ENCODE measurements at places on chromosomes 3 and 15.

DNA sequence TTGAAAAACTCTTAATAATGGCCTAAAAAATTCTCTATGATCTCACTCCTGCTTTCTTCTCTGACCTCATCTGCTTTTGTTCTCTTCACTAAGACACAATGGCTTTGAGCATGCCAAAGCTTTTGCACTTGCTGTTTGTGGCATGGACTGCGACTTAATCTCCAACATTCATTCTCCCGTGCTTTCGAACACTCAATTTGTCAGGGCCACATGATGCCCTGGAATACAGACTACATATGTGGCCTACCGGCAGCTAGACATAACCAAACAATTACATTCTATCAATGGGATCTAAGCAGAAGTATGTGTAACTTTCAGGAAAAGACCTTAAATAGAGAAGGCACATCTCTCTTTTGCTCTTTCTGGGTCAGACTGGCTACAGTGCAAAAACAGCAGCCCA lies 506.5 kb downstream of the MAGI1 start:
- DNase-seq: no peak

DNA sequence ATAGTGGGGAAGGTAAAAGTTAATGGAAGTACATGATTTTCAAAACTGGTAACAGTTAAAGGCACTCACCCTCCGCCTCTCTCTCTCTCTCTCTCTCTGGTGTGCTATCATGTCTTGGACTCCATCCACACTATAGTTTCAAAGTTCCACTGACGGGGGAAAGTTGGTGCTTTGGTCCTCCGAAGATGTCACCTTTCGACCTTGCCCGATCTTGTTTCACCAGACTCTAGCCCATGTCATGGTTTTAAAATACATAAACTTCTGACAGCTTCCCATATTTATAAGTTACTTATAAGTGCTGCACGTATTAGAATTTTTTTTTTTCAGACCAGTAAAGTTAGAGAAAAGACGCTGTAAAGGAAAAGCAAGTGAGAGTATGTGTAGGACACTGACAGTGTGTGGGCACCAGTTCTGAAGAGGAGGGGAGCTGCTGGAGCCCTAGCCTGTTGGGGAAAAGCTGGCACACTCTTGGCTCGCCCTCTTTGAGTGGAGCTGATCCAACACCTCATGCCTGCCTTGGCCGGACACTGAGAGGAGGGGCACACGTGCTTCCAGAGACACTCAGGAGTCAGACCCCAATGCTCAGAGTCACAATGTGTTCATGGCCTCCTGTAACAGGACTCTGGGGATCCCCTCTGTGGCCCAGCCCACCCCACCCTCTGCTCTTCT lies 200.5 kb upstream of the TPM1 start:
- no peak for DNase-seq

DNA sequence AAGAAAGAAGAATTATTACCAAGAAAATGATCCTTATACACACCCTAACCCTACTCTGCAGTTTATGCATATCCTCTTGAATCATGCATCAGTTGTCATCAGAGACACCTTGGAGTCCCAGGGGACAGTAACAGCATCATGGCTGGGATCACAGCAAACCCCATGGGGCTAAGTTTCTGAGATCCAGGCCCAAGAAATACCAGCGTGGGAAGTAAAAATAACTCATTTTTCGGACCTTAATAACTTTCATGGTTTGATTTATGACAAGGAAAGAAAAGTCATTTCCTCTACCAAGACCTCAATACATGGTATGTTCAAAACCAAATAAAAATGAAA lies 38.8 kb upstream of the B3GNT5 start:
- DNase-seq: no peak

DNA sequence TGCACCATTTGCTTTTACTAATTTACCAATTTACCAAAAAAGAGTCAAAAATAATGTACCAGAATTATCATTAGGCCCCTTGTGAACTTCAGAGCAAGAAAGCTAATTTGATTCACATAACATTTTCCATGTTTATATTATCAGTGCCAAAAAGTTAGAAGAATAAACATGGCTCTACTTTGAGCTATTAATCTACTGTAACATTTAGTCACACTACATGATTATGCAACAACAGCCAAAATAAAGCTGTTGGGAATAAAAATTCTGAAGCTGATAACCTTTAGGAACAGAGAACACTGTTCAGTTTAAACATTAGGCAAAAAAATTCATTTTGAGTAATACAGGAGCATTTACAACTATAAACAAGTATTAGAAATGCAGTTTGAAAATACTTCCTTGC lies 63.6 kb downstream of the PROS1 start:
- no peak for DNase-seq

GRCh38 chr15:95180530-95180929 lies 949.2 kb downstream of the MCTP2 start:
- no peak for DNase-seq

DNA sequence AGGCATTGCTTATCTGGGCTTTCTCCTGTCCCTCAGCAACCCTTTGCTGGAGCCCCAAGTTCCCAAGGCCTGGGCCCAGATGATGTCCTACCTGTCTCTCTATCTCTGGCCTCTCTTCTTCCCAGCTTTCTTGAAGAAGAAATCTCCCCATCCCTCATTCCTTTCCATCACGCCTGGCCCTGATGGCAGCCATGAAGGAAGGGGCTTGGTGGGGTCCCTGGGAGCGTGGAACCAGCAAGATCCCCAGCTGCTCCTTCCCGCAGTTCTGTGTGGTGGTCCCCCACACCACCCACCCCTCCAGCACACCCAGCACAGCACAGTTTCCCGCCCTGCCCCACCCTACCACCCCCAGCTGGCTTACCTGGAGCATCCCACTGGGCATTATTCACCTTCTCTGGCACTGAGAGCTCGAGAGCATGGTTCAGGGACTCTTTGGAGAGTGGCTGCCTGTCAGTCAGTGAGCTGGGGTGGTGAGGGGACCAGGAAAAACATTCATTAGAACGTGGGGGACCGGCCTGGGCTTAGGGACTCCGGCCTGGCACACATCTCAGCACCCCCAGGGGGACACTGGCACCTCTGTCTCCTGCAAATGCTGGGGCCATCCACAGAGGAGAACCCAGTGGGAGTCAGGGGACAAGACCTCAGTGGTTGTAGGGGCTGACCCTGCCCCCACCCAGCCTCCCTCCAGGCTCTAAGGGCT lies 26.6 kb downstream of the ACSBG1 start:
- no peak for DNase-seq

- no peak for DNase-seq
These were observed 306.3 kb downstream of the ZPLD1 start for GRCh38 chr3:102741105-102741504.

- no peak for DNase-seq
These were observed 414.5 kb downstream of the ERC2 start for GRCh38 chr3:56053727-56054126.

- DNase-seq: no peak
These were observed 40.6 kb downstream of the ATP13A3 start for GRCh38 chr3:194446172-194446571.

- DNase-seq: no peak
These were observed 29.3 kb downstream of the PIGB start for GRCh38 chr15:55348281-55348778.

DNA sequence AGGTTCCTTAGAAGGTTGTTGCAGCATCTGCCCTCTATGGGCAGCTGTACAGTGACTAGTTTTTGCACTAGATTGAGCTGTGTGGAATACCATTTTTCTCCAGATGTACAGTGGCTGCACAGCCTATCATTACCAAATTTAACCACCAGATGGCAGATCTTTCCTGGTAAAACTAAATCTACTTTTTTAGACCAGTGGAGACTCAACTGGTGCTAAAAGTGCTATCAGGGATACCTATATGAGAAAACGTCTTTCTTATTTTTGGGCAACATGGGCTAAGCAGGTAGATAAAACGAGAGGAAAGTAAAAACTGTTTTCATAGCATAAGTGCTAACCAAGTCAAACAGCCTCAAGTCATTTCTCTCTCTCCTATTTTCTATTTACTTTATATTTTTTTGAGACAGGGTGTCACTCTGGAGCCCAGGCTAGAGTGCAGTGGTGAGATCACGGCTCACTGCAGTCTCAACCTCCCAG lies 21.2 kb downstream of the IGSF10 start:
- no peak for DNase-seq

- no peak for DNase-seq
These were observed 587 bp downstream of the NPHP3 start for GRCh38 chr3:132721479-132722164.

GRCh38 chr15:90028376-90028944 lies 27.3 kb downstream of the ZNF710 start:
- DNase-seq: no peak

- no peak for DNase-seq
These were observed 14.5 kb upstream of the PLD1 start for GRCh38 chr3:171824824-171825221.

DNA sequence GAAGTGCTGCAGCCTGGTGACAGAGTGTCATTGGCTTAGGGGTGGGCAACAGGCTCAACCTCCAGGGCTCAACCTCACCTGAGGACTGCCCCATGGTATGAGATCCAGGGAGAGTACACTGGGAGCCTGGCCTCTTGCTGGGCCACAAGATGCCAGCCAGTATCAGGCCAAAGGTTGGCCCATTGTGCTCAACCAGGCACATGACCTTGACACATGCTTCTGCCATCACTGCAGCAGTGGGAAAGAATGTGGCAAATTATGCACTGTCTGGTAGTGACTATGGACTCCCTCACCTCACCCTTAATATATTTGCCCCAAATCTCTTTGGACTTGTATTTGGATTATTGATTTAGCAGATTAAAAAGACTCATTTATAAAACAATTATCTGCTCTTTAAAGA lies 233.9 kb upstream of the GOLGA6L4 start:
- DNase-seq: no peak

DNA sequence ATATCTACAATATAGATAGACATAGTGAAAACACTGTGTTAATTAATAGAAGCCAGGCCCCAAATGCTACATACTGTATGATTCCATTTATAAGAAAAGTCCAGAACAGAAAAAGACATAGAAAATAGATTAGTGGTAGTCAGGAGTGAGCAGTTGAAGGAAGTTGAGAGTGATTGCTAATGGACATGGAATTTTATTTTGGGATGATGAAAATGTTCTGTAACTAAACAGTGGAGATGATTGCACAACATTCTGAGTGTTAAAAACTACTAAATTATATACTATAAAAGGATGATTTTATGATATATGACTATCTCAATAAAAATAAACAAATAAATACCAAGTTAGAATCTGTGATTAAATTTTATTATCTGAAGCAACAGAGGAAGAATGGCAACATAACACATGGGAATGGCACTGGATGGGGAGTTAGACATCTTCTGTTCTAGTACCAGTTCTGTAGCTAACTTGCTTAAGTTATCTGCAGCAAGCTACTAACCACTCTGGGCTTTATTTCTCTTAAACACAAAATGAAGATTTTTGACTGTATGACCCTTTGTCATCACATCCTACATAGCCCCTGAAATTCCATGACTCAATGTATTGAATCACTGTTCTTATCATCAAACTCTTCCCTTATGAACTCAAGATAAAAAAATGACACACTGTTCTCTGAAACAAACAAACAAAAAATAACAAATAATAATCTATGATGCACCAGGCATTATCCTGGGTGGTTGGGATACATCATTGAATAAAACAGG lies 612.7 kb downstream of the TBL1XR1 start:
- no peak for DNase-seq

GRCh38 chr3:18650731-18651130 lies 225.6 kb upstream of the SATB1 start:
- no peak for DNase-seq

DNA sequence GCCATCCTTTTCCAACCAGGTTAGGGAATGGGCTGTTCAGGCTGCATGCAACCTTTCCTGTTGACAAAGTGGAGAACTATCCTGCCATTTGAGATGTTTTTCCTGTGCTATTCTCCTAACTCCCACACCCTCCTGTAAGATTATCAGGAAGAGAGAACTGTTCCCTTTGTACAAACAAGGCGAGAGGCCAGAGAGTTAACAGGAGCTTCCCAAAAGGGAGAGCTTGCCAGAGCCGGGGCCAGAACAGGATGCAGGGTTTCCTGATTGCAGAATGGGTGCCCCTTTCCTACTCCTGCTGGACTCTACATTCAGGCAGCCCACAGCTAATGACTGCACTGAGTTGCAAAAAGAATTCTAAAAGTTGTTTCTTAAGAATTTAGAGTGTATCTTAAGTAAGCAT lies 17.1 kb downstream of the PML start:
- DNase-seq: no peak

DNA sequence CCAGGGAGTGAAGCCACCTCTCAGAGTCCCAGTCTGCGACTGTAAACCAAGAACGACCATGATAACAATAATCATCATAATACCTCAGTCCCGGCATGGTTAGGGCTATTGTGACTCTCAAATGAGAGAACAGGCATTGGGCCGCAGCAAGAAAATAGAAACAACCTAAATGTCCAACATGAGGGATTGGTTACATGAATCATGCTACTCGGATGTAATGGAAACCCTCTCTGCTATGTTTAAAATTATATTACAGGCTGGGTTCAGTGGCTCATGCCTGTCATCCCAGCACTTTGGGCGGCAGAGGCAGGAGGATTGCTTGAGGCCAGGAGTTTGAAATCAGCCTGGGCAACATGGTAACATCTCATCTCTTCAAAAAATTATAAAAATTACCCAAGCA lies 2.8 kb downstream of the CPN2 start:
- DNase-seq: no peak

DNA sequence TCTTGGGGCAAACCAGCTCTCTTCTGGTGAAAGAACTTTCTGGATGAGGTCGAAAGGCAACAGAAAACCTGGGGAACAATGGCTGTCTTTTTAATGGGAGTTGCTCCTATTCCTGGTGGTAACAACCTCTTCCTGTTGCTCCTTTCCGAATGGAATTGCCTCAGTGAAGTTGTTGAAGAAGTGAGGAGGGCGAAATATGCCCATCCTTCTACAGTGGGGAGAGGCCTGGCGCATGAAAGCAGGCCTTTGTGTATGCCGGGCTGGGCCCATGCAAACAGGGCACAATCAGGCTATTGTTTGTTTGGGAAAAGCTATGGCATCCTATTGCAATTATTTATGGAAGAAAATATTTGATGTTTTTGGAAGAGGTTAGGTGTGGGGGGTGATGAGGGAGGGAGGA lies 166.9 kb downstream of the IGF1R start:
- no peak for DNase-seq

- DNase-seq: no peak
These were observed 178.1 kb downstream of the RORA start for GRCh38 chr15:61050844-61051568.

DNA sequence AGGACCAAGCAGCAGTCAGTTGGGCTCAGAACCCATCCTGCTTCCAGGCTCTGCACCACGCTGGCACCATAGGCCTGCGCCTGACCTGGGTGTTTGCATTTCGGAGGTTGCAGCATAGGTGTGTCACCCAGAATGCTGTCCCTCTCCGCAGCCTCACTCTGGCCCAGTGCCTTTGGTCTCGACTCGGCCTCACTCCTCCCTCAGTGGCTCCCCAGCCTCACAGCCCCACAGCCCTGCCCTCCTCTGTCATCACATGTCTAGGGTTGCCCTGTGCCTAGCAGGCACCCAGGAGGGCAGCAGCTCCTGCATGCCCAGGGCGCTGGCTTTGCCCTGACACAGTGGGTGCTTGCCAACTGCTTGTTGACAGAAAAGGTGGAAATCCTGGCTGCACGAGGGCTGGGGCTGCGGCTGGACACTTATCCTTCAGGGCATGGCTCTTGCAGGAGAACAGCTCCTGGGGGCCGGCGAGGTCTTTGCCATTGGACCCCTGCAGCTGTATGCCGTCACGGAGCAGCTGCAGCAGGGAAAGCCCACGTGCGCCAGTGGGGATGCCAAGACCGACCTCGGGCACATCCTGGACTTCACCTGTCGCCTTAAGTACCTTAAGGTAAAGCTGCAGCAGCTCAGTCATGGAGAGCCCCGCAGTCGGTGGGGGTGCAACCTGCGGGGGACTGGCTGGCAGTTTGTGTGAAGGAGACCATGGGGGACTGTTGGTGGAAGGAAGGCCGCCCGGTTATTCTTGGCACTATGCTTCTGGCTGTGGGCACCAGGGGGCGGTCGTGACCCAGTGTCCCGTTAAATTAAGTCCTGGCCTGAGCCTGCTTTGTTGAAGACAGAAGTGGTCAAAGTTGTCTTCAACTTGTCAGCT lies 16.2 kb downstream of the NISCH start:
- DNase-seq: no peak
